ENCODE measurements at places on chromosomes 11 and 22.

- no peaks in the 10 kb centered on the region for H3K4me1 ChIP-seq
- no peaks in the 10 kb centered on the region for H3K36me3 ChIP-seq
- H3K27me3 ChIP-seq: no peaks in the 10 kb centered on the region
- no peak overlapping the region for H3K27ac ChIP-seq
- H3K4me3 ChIP-seq: no peak overlapping the region
These were observed 21.4 kb downstream of the TMPRSS6 start for GRCh38 chr22:37088108-37088605.

GRCh38 chr11:10979529-10979928 is 121.7 kb upstream of the ZBED5 start:
- no peaks in the 10 kb centered on the region for H3K36me3 ChIP-seq
- no peak for DNase-seq
- H3K27ac ChIP-seq: no peak overlapping the region
- H3K4me3 ChIP-seq: no peak overlapping the region
- H3K4me1 ChIP-seq: no peaks in the 10 kb centered on the region

DNA sequence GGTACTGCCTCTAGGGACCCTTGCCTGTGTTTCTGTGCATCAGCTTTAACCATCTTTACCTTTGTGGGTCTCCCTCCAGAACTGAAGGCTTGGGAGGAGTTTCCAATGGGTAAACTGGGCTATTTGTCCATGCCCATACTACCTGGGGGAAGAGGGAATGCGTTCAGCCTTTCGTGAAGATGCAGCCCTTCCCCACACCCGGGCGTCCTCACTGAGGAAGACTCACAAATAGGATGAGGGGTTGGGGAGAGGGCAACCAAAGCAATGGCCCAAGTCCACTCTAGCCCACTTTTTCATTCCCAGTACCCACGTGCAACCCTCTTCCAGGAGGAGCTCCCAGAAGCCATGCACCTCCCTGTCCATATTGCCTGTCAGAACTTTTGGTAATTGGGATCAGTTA is 61.8 kb upstream of the ADA2 start:
- H3K4me1 ChIP-seq: no peaks in the 10 kb centered on the region
- no peak overlapping the region for H3K4me3 ChIP-seq
- peak; percentile 30 for DNase-seq

GRCh38 chr22:26124991-26125725 is 44.1 kb upstream of the SEZ6L start:
- H3K4me1 ChIP-seq: no peaks in the 10 kb centered on the region
- H3K36me3 ChIP-seq: no peaks in the 10 kb centered on the region
- H3K4me3 ChIP-seq: no peak overlapping the region
- no peak for DNase-seq
- H3K27ac ChIP-seq: no peak overlapping the region

GRCh38 chr11:132743601-132744000 is 788.7 kb downstream of the OPCML start:
- no peaks in the 10 kb centered on the region for H3K4me1 ChIP-seq
- H3K27ac ChIP-seq: no peak overlapping the region
- no peak for DNase-seq

DNA sequence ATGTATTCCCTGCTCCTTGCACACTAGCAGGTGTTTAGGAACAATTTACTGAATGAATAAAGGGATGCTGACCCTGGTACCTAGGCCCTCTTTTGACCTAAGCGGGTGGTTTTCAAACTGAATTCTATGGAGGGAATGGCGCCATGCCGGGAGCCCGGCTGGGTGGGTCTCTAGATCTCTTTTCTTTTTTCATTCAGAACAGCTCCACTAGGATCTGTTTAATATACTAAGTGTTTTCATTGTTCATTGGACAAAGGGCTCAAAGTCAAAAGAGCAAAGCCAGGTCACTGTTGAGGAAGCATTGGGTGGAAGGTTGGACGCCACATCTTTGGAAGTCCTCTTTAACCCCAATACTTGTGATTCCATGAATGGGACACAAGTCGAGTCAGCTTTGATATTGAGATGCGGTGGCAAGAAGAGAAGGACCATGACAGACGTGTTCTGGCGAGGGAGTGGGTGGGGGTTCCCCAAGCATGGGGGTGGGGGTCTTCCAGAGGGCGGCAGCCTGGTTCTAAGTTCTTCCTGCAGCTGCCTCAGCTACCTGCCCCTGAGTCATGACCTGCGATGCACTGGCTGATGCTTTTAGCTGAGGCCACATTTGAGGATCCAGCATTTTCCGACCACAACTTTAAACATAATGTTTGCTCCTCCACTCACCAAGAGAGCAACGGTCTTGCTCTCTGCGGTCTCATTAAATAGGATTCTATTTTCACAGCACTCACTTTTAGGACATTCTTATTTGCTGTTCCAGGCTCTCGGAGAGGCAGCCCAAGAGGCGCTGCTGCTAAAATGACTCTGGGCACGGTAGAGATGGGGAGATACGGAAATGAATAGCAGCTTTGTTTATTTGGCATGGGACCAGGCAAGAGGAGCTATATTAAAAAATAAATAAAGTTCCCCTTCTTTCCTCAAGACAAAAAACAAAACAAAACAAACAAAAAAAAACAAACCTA is 100.6 kb downstream of the FBXO7 start:
- no peak overlapping the region for H3K4me3 ChIP-seq
- no peaks in the 10 kb centered on the region for H3K27me3 ChIP-seq
- H3K4me1 ChIP-seq: no peaks in the 10 kb centered on the region
- no peaks in the 10 kb centered on the region for H3K36me3 ChIP-seq

DNA sequence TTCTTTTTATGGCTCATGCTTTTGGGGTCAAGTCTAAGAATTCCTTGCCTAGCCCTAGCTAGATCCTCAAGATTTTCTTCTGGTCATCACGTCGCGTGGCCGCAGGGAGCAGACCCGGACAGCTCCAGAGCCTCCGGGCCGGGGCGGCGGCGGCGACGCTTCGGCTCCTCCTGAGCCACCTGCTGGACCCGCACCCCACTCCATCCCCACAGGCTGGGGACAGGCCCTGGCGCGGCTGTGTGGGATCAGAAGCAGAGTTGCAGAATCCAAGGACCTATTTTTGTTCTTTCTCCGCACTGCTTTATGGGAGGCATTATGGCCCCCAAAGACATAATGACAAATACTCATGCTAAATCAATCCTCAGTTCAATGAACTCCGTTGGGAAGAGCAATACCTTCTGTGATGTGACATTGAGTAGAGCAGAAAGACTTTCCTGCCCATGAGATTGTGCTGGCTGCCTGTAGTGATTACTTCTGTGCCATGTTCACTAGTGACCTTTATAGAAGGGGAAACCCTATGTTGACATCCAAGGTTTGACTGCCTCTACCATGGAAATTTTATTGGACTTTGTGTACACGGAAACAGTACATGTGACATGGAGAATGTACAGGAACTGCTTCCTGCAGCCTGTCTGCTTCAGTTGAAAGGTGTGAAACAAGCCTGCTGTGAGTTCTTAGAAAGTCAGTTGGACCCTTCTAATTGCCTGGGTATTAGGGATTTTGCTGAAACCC is 12.4 kb upstream of the SCARF2 start:
- H3K36me3 ChIP-seq: peaks cover 12% of the 10 kb centered on the region
- H3K4me3 ChIP-seq: no peak overlapping the region
- H3K4me1 ChIP-seq: no peaks in the 10 kb centered on the region

DNA sequence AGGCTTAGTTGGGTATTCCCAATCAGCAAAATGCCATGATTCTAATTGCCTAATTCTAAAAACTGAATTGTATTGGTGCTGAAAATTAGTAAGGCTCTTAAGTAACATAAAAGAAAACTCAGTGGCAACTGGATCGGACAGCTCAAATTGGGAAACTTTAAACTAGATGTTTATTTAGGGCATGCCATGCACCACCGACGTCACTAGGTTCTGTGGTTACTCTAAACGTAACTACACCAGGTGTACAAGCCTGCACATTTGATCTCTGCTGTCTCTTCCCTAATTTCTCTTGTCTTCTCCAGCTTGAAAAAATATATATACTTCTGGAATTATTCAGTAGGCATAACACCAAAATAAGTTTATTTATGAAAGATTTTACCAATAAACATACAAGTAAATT is 378.2 kb downstream of the DCDC1 start:
- H3K36me3 ChIP-seq: no peaks in the 10 kb centered on the region
- no peak overlapping the region for H3K27ac ChIP-seq
- H3K27me3 ChIP-seq: no peaks in the 10 kb centered on the region
- no peak overlapping the region for H3K4me3 ChIP-seq

- H3K36me3 ChIP-seq: no peaks in the 10 kb centered on the region
- no peaks in the 10 kb centered on the region for H3K27me3 ChIP-seq
These were observed 55.0 kb downstream of the POLD3 start for GRCh38 chr11:74647404-74647803.

GRCh38 chr11:16613262-16613511 is 125.3 kb upstream of the C11orf58 start:
- DNase-seq: no peak
- peaks cover 52% of the 10 kb centered on the region for H3K27me3 ChIP-seq
- peak overlapping the region; percentile 38 for H3K4me3 ChIP-seq

DNA sequence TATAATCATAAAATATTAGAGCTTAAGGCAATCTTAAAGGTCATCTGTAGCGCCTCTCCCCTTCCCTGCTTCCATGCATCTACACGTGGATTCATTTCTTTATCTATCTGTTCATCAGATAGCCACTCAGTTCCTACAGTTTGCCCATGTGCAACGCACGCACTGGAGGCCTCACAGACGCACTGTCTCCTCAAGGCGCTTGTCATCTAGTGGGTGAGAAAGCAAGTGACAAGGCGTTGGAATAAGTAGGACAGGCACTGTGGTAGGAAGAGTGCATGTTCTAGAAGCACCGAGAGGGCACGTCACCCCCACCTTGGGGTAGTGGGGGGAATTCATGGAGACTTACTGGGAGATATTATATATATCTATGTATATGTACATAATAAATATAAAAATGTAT is 20.8 kb upstream of the JAM3 start:
- H3K27ac ChIP-seq: peak overlapping the region; percentile 98
- no peak for DNase-seq
- no peaks in the 10 kb centered on the region for H3K27me3 ChIP-seq
- H3K4me3 ChIP-seq: no peak overlapping the region
- H3K4me1 ChIP-seq: peaks cover 43% of the 10 kb centered on the region

DNA sequence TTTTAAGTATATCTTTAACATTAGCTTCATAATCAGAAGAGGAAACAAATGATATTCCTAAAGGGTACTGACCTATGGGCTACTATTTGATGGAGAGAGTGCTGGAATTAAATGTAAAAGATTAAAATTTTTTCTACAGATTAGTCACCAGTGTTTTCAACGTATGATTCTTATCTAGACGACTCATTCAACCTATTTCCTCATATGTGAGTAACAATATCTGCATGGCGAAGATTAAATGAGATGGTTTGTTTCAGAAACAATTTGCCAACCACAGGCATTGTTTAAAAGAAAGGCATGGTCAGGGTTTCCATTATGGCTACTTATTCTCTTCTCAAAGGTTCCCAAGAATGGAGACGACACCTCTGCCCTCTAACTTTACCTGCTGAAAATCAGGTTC is 20.4 kb downstream of the OR56B4 start:
- no peaks in the 10 kb centered on the region for H3K27me3 ChIP-seq
- no peaks in the 10 kb centered on the region for H3K36me3 ChIP-seq
- DNase-seq: no peak
- H3K4me1 ChIP-seq: no peaks in the 10 kb centered on the region
- H3K27ac ChIP-seq: no peak overlapping the region
- no peak overlapping the region for H3K4me3 ChIP-seq

DNA sequence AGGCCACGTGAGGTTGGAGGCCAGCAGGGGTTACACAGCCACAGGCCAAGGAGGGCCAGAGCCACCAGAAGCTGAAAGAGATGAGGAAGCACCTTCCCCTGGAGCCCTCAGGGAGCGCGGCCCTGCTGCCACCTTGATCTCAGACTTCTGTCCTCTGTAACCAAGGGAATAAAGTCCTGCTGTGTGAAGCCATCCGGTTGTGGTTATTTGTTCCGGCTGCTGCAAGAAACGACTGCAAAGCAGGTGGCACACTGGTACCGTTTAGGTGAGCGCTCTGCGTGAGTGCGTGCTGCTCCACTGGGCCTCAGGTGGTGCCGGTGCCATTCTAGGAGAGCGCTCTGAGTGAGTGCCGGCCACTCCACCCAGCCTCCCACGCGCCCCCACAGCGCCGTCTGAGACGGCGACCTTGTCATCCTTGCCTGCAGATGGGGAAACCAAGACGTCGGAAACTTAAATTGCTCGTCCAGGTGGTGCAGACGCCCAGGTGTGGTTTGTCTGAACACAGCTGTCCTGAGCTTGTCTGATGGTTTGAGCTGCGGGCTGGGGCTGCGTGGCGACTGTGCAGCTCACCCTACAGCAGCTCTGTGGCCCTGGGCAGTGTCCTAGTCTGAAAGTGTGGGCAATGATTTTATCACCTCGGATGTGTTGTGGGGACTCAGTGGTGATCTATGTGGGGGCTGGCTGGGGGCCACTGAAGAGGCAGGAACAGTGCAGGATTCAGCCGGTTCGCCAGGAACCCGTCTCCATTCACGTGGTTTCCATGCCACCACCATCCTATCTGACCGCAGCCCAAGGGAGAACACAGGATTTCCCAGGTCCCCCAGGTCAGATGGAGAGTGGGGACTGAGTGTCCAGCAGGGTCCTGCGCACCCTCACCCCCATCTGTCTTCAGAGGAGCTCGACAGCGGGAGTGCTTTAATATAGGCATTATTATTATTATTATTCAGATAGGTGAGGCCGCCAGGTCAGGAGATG is 4.6 kb upstream of the MRGPRG start:
- H3K27ac ChIP-seq: no peak overlapping the region
- no peaks in the 10 kb centered on the region for H3K27me3 ChIP-seq
- H3K36me3 ChIP-seq: no peaks in the 10 kb centered on the region
- no peak for DNase-seq
- no peaks in the 10 kb centered on the region for H3K4me1 ChIP-seq

- DNase-seq: no peak
- no peak overlapping the region for H3K27ac ChIP-seq
- H3K27me3 ChIP-seq: no peaks in the 10 kb centered on the region
- no peak overlapping the region for H3K4me3 ChIP-seq
- H3K36me3 ChIP-seq: no peaks in the 10 kb centered on the region
These were observed 3.4 kb upstream of the ZC3H12C start for GRCh38 chr11:110089617-110090282.

DNA sequence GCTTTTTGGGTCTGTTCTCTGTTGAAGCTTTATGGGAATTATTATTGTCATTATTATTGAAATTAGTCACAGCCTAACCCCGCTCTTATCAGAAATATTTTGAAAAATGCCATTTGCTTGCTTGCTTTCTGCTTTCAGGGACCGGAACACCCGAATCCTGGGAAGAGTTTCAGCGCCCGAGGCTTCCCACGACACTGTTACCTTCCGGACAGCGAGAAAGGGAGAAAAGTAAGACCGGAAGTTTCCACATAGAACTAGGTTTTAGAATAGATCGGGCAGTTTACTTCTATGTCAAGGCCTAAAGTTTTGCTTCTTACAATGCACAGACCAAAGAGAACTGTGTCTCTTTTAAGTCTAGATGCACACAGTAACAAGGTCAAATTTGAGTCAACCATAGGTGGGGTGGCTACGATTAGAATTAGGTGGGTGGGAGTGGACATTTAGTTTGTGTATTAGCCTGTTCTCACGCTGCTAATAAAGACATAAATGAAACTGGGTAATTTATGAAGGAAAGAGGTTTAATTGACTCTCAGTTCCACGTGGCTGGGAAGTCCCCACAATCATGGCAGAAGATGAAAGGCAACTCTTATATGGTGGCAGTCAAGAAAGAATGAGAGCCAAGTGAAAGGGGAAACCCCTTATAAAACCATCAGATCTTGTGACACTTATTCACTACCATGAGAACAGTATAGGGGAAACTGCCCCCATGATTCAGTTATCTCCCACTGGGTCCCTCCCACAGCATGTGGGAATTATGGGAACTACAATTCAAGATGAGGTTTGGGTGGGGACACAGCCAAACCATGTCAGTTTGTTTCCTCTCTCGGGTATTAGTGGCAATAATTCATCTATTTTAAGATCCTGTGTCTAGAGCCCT is 12.9 kb downstream of the MPEG1 start:
- no peaks in the 10 kb centered on the region for H3K36me3 ChIP-seq
- no peak for DNase-seq
- no peaks in the 10 kb centered on the region for H3K27me3 ChIP-seq
- H3K27ac ChIP-seq: no peak overlapping the region
- H3K4me3 ChIP-seq: no peak overlapping the region

Data from sigmoid colon (tissue), 7 donors.